ENCODE measurements at places on chromosomes 3 and 15. TPM values are rescaled to one million over a fixed set of nuclear protein-coding genes. Genes with fewer than 3 reads are reported as not detected.

- no peak for DNase-seq
Observed at GRCh38 chr3:7779331-7779730, 722.3 kb upstream of the LMCD1 start.

DNA sequence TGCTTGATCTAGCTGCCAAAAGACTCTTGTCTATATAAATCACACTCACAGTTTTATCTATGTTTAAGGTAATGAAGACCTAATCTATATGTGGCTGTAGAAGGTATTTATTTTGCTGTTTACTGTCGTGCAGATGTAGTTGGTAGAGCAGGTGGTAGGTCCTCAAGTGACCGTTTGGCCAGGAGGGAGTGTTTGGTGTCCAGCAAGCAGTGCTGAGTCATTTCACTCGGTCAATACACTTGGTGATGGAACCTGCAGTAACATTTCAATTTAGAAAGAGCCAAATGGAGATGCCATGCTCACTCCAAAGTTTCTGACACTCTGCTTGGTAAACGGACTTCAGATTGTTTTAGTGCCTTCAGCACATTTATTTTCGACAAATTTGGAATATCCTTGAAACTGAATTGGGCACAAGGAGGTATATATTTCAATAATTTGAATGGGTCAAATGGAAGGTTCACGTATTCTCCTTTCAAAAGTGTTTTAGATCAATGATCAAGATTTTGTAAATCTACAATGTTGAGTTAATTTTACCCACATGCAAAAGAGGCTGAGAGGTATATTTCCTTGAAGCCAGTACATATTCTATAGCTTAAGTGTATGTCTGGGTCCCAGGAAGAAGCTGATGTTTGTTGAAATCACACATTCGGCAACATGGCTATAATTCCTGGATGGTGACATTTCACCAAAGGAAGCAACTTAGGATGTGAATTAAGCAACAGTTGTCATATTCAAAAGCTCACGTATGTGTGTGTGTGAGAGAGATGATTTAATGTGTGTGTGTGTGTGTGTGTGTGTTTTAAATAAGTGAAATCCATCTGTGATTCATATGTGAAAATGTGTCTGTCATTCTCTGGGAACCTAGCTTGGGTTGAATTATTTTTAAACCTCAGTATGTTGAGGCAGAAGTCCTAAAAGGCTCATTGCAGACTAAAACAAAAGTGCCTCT is 7.7 kb upstream of the CX3CR1 start:
- DNase-seq, result no peak

GRCh38 chr3:175193815-175194518 is 334.8 kb downstream of the NAALADL2 start:
- DNase-seq, result no peak

DNA sequence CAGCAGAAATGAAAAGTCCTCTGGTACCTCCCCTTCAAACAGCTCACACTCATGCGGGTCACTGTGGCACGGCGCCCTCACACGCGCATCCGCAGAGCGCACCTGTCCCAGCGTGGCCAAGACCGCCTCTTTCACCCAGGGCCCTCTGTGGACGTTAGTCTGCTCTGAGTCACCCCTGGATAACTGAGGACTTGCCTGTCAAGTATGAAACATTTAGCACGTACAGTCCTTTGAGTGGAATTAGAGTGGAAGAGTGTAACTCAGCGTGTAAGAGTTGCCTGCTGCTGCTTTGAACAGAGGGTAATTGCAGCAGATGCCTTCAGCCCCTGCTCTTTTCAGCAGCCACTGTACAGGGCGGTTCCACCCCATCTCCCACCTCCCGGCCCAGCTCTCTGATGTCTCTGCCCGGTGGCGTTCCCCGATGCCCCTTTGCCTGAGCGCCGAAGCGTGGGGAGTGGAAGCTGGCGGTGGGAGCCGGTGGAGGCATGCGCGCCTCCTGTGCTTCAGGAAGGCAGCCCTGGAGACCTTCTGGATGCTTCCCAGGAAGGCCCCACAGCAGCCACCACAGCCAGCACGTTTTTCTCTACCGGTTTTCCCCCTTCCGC is 23.0 kb downstream of the CPN2 start:
- no peak for DNase-seq

The APBA2 gene
- 34.3 TPM for total RNA-seq

- peak; percentile 49 for DNase-seq
Observed at GRCh38 chr15:70526221-70526973, 237.0 kb downstream of the UACA start.

- DNase-seq, result no peak
Observed at GRCh38 chr15:37594417-37594816, 340.0 kb upstream of the TMCO5A start.

DNA sequence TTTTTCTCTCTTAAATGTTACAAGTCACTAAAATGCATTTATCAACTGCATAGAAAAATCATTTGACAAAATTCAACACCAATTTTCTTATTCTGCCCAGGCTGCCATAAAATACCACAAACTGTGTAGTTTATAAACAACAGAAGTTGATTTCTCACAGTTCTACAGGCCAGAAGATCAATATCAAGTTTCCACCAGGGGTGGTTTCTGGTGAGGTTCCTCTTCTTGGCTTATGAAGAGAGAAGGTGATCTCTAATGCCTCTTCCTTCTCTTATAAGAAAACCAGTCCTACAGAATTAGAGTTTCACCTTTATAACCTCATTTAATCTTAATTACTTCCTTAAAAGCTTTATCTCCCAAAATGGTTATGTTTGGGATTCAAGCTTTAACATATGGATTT is 10.9 kb upstream of the CD200R1L start:
- DNase-seq, result no peak

DNA sequence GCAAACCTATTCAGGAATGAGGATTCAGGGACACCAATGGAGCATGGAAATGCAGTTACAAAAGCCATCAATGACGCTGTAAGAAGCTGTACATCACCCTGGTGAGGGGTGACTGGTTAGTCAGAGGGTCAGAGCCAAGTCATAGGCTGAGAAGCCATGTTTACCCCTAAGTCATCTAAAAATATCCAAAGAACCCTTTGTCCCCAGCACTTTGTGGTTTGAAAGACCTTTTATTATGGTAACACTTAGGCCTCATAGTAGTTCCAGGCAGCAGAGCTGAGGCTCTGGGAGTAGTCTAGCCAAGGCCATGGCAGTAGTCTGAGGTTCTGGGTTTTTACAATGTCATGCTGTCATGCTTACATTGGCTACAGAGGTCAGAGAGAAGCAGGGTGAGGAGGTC is 131.2 kb downstream of the CTNNB1 start:
- DNase-seq, result no peak

GRCh38 chr3:83320726-83321125 is 1559.3 kb upstream of the GBE1 start:
- DNase-seq, result no peak

Data from mesothelial cell of epicardium (in vitro differentiated cells).